Skin of body (tissue), 3 donors: ENCODE measurements at places on chromosomes 12 and 14. TPM values are rescaled to one million over a fixed set of nuclear protein-coding genes. Genes with fewer than 3 reads are reported as not detected.

The GAS2L3 gene
- 33.2 TPM for total RNA-seq

The CACNA1C gene
- total RNA-seq = 4.3 TPM

The SMOC1 gene
- 5.9 TPM for total RNA-seq

The CLEC2A gene
- total RNA-seq = 18.5 TPM

The BMAL2 gene
- total RNA-seq = 3.7 TPM

The TMEM106C gene
- 45.2 TPM for total RNA-seq

The GARIN6 gene
- not detected for total RNA-seq

The RHOJ gene
- 21.6 TPM for total RNA-seq

The KLRF1 gene
- 0.39 TPM for total RNA-seq

The OTUB2 gene
- 2.9 TPM for total RNA-seq

The PDE3A gene
- total RNA-seq = 14.4 TPM

The TTC6 gene
- 0.10 TPM for total RNA-seq

The IQSEC3 gene
- total RNA-seq = 2.5 TPM

The SLC10A1 gene
- total RNA-seq = not detected

The C12orf50 gene
- total RNA-seq = not detected

The KRT74 gene
- total RNA-seq = 133 TPM

The CD163 gene
- 15.0 TPM for total RNA-seq

The FAIM2 gene
- total RNA-seq = 0.99 TPM

The PLEKHH1 gene
- 8.7 TPM for total RNA-seq

The SYNJ2BP gene
- 18.4 TPM for total RNA-seq

The MIP gene
- not detected for total RNA-seq

The ABHD4 gene
- total RNA-seq = 11.3 TPM

The HOXC13 gene
- 5.8 TPM for total RNA-seq

The CPNE6 gene
- total RNA-seq = 0.20 TPM

The SINHCAF gene
- total RNA-seq = 47.5 TPM

The GPRC5A gene
- total RNA-seq = 2.8 TPM

The KRT6C gene
- total RNA-seq = 3.5 TPM

The LRFN5 gene
- 11.8 TPM for total RNA-seq

The SRSF9 gene
- 105 TPM for total RNA-seq

The CLMN gene
- 13.6 TPM for total RNA-seq

The ORMDL2 gene
- total RNA-seq = 13.3 TPM

The TMEM121 gene
- 3.7 TPM for total RNA-seq

The FAM186B gene
- total RNA-seq = 0.59 TPM

The TMEM119 gene
- total RNA-seq = 61.1 TPM

The GON7 gene
- total RNA-seq = 8.2 TPM

The OTOGL gene
- total RNA-seq = 0.30 TPM

The CCDC175 gene
- total RNA-seq = not detected

The CNTN1 gene
- 28.9 TPM for total RNA-seq

The RBP5 gene
- total RNA-seq = 1.4 TPM

The TRAF3 gene
- total RNA-seq = 13.4 TPM

The BDKRB2 gene
- 2.7 TPM for total RNA-seq

The ARHGEF40 gene
- 37.2 TPM for total RNA-seq

The KRT73 gene
- total RNA-seq = 22.2 TPM

The IAPP gene
- total RNA-seq = not detected

The TMX1 gene
- total RNA-seq = 28.1 TPM

The KRT77 gene
- total RNA-seq = 110 TPM

The DLGAP5 gene
- total RNA-seq = 13.7 TPM

The RITA1 gene
- 5.3 TPM for total RNA-seq
